ENCODE measurements at places on chromosomes 13 and 19. TPM values are rescaled to one million over a fixed set of nuclear protein-coding genes. Genes with fewer than 3 reads are reported as not detected.

DNA sequence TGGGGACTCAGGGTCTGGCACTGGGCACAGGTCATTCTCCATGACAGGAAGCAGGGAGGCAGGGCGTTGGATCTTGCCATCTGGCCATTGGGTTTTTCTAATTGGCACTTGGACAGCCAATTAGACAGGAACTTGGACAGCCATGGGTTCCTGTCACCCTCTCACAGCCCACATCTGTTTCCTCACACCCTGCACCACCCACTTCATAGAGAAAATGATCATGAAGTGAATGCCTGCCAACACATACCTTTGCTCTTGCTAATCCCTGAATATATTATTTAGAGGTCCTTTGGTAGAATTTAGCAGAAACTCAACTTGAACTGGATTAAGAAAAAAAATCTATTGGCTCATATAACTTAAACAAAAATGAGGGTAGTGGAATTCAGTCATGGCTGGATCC, 4.9 kb upstream of the OLFM2 start:
- H3K27me3 ChIP-seq, result peaks cover 14% of the 10 kb centered on the region
- no peaks in the 10 kb centered on the region for H3K36me3 ChIP-seq
- peaks cover 12% of the 10 kb centered on the region for H3K4me1 ChIP-seq
- no peak overlapping the region for H3K27ac ChIP-seq
- no peak for DNase-seq

DNA sequence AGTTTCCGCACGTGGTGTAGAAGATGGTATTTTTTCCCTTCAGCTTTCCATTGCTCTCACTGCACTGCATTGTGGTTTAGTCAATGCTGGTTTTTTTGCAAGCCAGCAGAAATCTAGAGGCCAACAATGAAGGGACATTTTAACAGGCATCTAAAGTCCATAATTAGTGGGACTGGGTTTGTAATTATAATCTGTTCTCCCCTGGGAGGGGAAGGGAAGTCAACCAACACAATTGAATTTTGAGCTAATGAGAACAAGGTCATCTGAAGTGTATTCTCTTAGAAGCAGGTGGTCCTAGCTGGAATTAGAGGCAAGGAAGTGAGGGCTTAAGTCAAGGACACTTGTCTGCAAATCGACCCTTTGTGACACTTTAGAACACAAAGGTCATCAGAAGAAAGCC, 156.4 kb downstream of the MYO16 start:
- H3K4me3 ChIP-seq, result no peak overlapping the region
- no peaks in the 10 kb centered on the region for H3K36me3 ChIP-seq
- H3K4me1 ChIP-seq, result no peaks in the 10 kb centered on the region
- no peak for DNase-seq
- H3K27me3 ChIP-seq, result no peaks in the 10 kb centered on the region

- no peak overlapping the region for H3K4me3 ChIP-seq
- H3K27ac ChIP-seq, result no peak overlapping the region
- DNase-seq, result no peak
- peaks cover 21% of the 10 kb centered on the region for H3K27me3 ChIP-seq
- H3K36me3 ChIP-seq, result no peaks in the 10 kb centered on the region
Observed at GRCh38 chr13:113418722-113419049, 34.6 kb downstream of the ADPRHL1 start.

DNA sequence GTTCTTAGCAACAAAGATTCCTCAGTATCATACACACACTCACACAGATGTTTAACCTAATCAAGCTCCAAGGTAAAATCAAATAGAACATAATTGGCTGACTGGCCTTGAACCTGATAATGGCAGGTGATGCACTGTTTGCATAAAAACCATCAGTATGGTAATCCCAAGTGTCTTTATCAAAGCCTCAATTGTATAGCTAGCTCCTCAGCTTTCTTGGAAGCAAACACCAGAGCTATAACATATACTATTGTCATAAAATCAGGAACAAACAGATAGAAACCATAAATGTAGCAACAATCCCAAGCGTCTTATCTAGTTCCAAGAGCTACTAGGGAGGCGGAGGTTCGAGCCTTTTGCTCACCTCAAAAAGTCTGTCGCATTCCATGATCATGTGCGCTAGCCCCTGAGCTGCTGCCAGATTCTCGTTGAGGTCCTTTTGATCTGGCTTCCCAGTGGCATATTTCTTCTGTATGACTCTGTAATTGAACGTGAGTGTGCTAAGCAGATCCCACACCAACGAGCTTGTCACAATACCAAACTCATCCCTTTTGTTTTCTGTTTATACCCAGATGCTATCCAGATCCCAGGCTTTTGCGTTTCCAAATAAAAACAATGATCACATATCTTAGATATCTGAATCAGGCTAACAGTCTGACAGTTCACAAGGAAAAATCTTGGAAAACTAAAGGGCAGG, 95.3 kb downstream of the KL start:
- H3K4me3 ChIP-seq, result no peak overlapping the region
- peaks cover 40% of the 10 kb centered on the region for H3K27me3 ChIP-seq
- no peaks in the 10 kb centered on the region for H3K36me3 ChIP-seq
- DNase-seq, result no peak
- H3K4me1 ChIP-seq, result peaks cover 1% of the 10 kb centered on the region

- H3K4me3 ChIP-seq, result no peak overlapping the region
- no peaks in the 10 kb centered on the region for H3K4me1 ChIP-seq
- H3K27ac ChIP-seq, result no peak overlapping the region
- no peaks in the 10 kb centered on the region for H3K27me3 ChIP-seq
- no peaks in the 10 kb centered on the region for H3K36me3 ChIP-seq
Observed at GRCh38 chr13:71879129-71879535, 12.1 kb upstream of the DACH1 start.

ZNF432 gene
- total RNA-seq, result 16.6 TPM

GALP gene
- not detected for total RNA-seq

PLVAP gene
- total RNA-seq, result not detected

ADPRHL1 gene
- total RNA-seq, result 0.94 TPM

DKKL1 gene
- not detected for total RNA-seq

Measured in T-helper 17 cell (primary cell).